ENCODE measurements at places on chromosomes 1 and 21.

- DNase-seq: no peak
Observed at GRCh38 chr1:230254265-230254664, 171.9 kb downstream of the PGBD5 start.

GRCh38 chr1:220322570-220322969 lies 50.3 kb upstream of the RAB3GAP2 start:
- no peak for DNase-seq

DNA sequence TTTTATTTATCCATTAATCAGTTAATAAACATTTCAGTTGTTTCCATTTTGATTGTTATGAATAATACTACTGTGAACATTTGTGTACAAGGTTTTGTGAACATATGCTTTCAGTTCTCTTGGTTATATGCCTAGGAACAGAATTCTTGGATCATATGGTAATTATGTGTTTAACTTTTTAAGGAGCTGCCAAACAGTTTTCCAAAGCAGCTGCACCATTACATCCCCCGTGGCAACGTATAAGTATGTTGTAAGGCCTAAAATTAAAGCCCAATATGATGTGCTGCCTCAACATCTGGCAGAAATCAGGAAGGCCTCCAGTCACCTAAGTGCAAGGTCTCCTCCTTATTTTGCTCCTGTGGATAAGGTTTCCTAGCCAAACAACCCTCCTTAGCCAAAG lies 235.6 kb upstream of the CACYBP start:
- DNase-seq: no peak

- DNase-seq: no peak
Observed at GRCh38 chr1:218488986-218489385, 143.8 kb downstream of the TGFB2 start.

DNA sequence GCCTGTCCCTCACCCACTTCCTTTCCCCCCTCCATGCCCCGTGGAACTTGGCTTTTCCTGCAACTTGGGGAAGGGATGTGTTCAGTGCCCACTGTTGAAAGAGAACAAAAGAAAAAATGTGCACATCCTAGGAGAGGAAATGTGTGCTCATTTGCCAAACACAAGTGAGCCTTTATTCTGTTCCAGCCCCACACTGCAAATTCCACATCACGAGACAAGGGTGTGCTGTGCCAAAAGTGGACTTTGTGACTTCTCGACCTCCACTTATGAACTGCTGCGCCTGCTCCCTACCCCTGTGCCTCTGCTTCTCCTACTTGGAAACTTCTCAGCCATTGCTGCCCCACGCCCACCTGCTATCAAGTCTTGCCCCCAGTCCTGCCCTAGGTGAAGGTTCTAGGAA lies 97.0 kb upstream of the GRIK3 start:
- DNase-seq: no peak

DNA sequence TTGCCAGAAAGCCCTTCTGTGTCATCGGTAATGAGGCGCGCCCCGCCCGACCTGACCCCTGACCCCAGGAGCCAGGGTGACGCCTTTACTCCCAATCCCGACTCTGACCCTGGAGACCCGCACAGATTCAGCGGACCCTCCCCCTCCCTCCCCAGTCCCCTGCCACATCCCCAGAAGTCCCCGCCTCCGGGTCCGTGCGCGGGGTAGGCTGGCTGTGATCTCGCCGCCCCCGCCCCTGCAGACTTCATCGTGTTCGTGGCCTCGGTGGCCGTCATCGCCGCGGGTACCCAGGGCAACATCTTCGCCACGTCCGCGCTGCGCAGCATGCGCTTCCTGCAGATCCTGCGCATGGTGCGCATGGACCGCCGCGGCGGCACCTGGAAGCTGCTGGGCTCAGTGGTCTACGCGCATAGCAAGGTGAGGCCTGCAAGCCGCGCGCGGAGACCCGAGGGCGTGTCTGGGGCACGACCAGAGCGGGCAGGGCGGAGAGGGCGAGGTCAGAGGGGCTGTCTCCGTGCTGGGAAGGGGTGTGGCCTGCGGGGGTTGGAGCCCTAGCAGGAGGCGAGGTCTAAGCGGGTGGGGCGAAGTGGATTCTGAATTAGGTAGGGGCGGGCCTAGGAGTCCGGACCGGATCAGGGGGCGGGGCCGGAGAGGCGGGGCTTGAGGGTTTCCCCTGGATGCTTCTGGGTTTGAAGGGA lies 34.8 kb downstream of the KCNQ4 start:
- peak; percentile 85 for DNase-seq

GRCh38 chr1:92095874-92096273 lies 15.7 kb downstream of the BTBD8 start:
- DNase-seq: no peak

DNA sequence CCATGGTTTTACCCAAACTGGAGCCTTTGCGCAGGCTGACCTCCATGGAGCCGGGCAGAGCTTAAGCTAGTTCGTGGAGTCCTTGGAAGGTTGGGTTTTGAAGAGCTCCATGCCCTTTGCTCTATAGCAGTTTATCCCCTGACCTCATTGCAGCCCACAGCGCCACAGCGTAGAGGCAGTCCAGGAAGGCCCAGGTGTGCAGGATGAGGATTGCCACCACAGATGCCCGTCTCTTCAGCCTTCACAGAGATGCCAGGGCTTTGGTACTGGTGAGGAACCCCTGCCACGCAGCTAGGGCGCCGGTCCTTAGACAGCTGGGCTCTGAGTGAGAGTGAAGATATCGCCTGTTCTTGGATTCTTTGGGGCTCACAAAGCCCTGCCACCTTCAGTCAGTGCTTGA lies 138.6 kb downstream of the PEX14 start:
- DNase-seq: no peak

GRCh38 chr1:177315261-177315660 lies 144.5 kb downstream of the BRINP2 start:
- DNase-seq: no peak

GRCh38 chr1:214933375-214933774 lies 149.2 kb upstream of the KCNK2 start:
- no peak for DNase-seq

DNA sequence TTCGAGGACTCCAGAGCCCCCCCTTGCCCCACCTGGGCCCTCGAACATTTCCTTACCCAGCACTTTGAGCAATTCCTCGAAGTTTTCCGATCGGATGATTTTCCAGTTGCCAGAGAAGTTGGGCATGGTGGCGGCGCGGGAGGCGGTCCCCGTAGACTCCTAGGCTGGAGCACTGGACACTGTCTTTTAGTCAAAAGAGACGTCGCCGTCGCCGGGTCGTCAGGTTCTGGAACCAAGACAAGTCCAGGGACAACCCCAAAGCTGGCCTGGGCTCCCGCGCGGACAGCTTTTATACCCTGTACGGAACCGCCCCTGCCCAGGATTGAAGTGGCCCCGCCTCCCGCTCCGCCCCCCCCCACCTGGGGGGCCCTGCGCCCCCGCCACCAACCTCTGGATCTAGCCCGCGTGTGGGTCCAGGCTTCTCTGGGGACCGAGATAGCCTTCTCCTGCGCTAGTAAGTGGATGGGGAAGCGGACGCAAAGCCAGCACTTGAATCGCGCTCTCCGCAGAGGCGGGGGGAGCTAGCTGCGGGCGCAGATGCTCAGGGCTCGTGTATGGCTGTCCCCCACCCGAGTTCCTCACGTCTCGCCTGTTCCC lies at the start of gene CRABP2:
TSS of gene CRABP2 (minus strand) at position 263 of the 597 bp plus-strand sequence. CDS start at position 126, 137 bp downstream.
- DNase-seq: no peak

- no peak for DNase-seq
Observed at GRCh38 chr1:56409112-56409691, 170.2 kb downstream of the PLPP3 start.

- DNase-seq: no peak
Observed at GRCh38 chr1:110610084-110610483, 3.9 kb upstream of the KCNA2 start.

DNA sequence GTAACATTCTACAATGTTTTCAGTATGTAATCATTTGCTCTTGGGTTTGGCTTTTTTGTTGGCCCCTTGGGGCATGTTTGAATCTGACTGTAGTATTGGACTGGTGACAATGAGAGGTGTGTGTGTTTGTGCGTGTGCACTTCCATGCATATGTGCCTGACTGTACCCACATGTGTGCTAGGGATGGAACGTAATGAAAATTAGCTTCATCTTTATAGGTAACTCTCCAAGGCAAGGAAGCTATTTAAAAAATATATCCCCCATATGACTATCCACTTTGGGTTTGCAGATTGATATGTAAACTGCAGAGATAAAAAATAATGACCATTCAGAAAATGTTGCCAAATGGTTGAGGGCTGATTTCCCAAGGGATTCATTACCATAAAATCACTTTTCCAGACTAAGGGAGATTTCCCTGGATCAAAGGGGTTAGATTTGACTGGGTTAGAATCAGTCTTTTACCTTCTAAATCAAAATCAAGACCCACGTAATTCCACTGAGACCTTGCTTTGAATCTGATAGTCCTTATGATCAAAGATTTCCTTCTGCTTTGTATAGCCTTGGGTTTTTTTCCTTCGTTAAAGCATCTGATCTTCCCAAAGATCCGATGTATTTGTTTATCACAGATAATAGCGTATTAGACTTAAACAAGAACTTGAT lies 189.7 kb downstream of the CENPF start:
- DNase-seq: no peak

GRCh38 chr1:42358791-42359190 lies 21.8 kb upstream of the RIMKLA start:
- DNase-seq: no peak

DNA sequence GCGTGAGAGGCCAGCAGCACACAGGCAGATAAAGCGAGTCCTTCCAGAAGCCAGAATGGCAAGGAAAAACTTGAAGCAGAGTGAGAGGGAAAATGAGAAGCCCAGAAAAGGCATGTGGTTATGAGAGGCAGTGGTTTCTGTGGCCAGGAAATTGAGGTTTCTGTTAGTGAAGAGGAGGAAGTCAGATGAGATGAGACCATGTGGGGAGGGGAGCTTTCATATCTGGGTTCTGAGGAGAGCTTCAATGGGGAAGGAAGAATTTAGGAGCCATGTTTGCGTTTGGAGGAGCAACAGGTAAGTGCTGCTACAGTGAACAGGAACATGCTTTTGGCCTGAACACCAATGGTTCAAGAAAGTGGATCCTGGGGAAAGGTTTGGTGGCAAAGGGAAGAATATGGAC lies 6.1 kb upstream of the CD1A start:
- peak; percentile 39 for DNase-seq

GRCh38 chr1:10232163-10232562 lies 21.8 kb downstream of the KIF1B start:
- DNase-seq: no peak

DNA sequence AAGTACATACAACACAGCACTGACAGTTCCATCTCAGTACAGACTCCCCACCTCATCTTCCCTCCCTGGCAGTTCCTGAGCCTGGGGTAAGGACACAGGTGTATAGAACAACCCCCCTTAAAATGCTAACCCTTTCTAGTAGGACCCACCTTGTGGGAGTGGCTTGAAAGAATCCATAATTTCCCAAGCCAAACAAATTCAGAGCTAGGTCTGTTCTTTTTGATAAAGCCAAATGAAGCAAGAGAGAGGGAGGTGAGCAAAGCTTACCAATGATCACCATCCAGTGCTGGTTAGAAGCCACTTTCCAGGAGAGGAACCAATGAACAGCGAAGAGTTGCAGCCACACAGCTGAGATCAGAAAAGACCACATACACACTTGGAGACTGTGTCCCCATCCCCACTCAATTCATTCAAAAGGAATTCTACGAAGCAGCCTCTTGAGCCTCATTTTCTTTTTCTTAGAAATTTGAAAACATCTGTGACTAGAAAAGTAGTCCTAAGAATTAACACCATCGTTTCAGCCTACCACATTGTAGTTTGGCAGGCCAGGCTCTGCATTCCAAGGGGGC lies 9.2 kb downstream of the UBE2Q1 start:
- DNase-seq: no peak

- no peak for DNase-seq
Observed at GRCh38 chr1:117044217-117044616, 15.9 kb upstream of the TTF2 start.

- DNase-seq: no peak
Observed at GRCh38 chr1:24860841-24861240, 69.2 kb downstream of the RUNX3 start.

DNA sequence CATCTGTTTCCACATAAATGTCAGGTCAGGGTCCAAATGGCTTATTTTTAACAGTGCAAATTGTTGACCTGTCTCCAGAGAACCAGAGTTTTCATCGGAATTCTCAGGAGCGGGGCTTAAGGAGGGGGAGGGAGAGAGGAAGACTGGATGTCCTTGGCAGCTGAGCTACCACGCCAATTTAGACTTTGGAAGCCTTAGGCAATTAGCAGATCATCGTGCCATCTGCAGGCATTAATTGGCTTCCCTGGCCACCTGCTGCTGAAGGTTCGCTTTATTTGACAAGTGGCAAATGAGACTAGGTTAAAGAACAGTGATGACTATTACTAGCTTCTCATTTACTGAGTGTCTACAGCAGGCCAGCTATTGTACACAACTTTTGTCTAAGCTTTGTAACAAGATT lies 43.7 kb downstream of the HLX start:
- no peak for DNase-seq

GRCh38 chr1:9520411-9520810 lies 18.9 kb upstream of the SLC25A33 start:
- no peak for DNase-seq

DNA sequence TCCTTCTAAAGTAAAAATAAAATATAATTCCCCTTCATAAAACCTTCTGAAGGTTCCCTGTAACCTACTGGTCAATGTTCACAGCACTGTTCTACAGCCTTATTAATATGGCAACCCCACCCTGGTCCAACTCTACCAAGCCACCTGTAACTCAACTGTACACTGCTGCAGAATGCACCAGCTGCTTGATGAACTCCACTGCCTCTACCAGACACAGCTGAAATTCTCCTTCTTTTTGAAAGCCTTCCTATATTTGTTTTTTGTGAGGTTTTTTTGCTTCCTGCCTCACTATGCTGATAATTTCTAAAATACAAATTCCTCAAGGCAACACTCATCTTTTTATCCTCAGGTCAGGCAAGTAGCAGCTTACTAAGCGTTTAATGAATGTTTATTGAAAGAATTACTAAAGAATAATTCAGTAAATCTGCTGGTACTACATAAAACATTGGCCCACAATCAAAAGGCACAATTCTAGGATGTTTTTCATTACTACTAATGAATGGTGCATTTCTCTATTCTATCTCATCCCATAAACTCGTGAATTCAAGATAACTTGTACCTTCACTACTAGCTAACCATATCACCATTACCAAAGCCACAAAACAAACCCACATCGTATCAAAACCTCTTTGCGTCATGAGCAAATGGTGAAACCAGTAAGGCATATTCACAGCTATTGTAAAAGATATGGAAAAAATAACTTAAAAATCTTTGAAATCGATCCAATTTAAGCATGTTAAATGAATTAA lies 2.4 kb downstream of the SSX2IP start:
- no peak for DNase-seq

GRCh38 chr1:32240140-32240951 lies 6.7 kb upstream of the FAM167B start:
- DNase-seq: peak; percentile 60

DNA sequence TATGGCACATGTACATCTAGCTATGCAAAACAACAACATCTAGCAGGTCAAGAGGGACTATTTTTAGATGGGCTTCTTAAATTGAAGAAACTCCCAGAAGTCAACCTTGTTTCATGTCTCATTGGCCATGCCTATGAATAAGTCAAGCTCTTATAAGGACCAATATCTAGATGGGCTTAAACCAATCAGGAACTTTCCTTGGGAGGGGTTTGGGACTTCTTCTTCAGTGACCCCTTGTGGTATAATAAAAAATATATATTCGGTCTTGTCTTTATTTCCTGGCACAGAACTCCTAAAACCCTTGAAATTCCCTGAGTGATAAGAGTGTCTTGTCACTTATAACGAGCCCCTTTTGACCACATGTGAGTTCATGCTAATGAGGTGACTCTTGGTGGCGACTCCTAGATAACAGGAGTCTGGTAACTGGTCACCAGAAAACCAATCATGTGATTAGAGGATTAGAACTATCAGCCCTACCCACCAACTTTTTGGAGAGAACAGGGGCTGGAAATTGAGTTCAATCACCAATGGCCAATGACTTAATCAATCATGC lies 218.3 kb downstream of the HHIPL2 start:
- DNase-seq: no peak
